Stimulated activated CD8-positive, alpha-beta memory T cell treated with anti-CD3 and anti-CD28 coated beads, Interleukin-15, amount 100 ng/mL, for 24 hours (primary cell): ENCODE measurements at places on chromosomes 12 and 14.

DNA sequence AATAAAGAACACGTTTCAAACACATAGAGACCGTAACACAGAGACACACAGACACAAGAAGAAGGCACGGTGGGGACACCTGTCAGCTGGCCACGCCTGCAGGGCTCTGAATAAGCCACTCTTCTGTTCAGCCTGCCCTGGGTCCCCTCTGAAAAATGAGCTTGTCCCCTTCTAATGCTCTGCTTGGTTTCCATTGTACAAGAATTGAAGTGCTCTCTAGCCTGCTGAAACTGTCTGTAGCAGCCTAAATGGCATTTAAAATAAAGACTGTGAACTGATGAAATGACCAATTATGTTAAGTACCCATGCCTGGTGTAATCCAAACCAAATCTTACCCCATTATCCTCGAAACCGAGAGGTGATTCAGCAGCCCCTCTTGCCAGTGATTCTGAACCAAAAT is 139.8 kb downstream of the FOXN3 start:
- no peak for DNase-seq

- no peak for DNase-seq
Observed at GRCh38 chr12:47087088-47087688, 7.4 kb upstream of the AMIGO2 start.

DNA sequence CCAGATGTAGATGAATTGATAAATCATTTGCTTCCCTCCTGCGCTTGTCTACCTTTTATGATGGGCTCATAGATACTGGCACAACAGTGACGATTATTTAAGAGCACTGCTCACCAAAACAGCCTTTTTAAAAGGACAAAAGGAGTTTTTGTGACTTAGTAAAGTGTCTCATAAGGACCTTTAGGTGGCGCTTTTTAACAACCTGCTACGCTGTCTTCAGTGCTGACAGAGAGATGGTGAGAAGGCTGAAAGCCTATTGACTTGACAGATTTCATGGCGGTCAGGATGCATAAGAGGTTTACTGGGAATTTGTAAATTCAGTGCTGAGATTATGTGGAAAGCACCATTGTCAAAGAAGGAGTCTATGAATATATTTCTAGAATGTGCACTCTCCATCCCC is 87.6 kb downstream of the SLC15A5 start:
- no peak for DNase-seq

DNA sequence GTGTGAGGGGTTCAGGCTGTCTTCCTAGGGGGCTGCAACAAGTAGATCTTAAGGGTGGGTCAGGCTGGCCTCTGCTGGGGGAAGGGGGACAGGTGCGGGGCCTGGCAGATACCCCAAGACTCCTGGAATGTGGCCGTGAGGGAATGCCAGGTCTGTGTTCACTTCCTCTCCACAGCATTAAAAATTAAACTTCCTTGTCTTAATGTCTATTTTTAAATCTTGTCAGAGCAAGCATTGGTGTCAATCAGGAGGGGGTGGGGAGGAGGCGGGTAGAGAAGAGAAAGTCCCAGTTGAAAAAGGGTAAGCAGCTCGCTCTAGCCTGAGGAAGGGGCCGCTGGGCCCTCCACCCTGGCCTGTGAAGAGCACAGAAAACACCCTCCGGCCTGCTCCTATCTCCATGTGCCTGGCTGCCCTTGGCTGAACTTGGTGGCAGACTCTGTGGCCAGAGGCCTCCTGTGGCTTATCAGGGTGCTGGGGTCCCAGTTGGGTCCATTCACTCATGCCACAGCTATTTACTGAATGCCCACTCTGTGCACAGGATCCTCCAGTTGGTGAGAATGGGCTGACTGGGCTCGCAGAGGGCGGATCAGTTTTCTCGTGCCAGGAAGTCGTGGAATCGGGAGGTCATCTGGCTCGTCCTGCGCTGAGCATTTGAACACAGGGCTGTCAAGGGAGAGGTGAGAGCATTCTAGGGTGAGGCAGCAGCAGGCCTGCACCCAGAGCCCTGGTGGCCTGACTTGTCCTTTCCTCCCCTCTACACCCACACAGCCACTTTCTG is 128.8 kb downstream of the TSPAN9 start:
- no peak for DNase-seq
